ENCODE measurements at places on chromosomes 7 and 10. TPM values are rescaled to one million over a fixed set of nuclear protein-coding genes. Genes with fewer than 3 reads are reported as not detected.
A peak's percentile ranks its signal among the peaks of the same experiment; 100 is the strongest.

DNA sequence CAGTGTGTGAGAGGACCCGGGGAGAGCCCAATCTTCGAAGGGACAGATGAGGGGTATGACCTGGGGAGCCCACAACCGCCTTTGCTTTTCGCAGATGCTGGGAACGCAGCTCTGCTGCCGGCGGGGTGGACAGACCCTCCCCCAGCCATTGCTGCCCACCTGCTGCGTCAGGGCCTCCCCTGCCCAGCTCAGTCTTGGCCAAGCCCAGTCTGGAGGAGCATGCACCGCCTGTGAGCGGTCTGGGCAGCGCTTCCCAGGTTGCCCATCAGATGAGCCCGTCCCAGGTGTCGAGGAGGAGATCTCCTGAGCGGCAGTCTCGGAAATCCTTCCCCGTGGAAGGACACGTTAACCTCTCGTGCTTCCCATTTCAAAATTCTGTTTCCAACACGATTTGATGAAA is 17.3 kb upstream of the AP5Z1 start:
- peak; percentile 45 for DNase-seq

- DNase-seq: no peak
Measured at GRCh38 chr10:59649606-59650346, 59.9 kb downstream of the SLC16A9 start.

- no peak for DNase-seq
Measured at GRCh38 chr10:14173706-14174594, 156.8 kb downstream of the FRMD4A start.

Gene CYP2C19
- not detected for total RNA-seq

Gene TRPV6
- not detected for total RNA-seq

DNA sequence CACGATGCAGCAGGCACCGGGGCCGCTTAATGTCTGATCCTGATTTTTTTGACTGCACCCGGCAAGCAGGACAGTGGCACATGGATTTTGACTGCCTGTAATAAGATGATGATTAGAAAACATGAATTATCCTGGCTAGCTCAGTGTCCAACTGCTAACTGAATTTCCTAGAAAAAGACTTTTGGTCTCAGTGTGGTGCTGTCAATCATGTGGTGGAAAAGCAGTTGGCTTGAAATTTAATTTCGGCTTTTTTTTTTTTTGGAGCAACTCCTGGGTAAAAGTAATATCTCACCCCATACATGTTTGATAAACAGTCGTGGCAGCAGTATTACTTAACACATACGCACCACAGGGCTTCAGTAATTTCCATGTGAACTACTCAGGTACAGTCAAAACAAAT is 227.7 kb downstream of the FANK1 start:
- DNase-seq: no peak

- DNase-seq: no peak
Measured at GRCh38 chr10:36801660-36802059, 323.7 kb upstream of the ANKRD30A start.

Gene CCDC172
- total RNA-seq: not detected

Gene NUTM2D
- 5.6 TPM for total RNA-seq

GRCh38 chr7:151845412-151846205 is 31.3 kb downstream of the PRKAG2 start:
- DNase-seq: peak; percentile 20

- no peak for DNase-seq
Measured at GRCh38 chr7:117218700-117219099, 104.2 kb downstream of the WNT2 start.

Gene CALD1
- 214 TPM for total RNA-seq

GRCh38 chr10:75407224-75407712 is 5.7 kb upstream of the ZNF503 start:
- DNase-seq: peak; percentile 59

DNA sequence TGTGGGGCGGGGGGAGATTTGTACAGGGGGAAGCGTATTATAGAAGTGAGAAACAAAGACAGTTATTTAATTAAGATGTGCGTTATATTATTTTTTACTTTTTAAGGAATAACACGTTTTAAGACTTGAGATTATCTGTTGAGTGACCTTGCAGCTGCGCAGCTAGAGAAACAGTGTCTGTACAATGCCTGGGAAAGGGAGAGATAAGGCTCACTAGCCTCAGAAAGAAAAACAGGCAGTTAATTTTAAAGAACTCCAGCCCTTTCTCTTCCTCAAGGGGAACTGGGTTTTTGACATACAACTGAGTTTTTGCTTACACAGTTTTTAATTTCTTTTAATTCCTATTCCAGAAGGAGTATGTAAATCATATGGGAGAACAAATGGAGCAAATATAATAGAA is 50.7 kb downstream of the LMBR1 start:
- no peak for DNase-seq

DNA sequence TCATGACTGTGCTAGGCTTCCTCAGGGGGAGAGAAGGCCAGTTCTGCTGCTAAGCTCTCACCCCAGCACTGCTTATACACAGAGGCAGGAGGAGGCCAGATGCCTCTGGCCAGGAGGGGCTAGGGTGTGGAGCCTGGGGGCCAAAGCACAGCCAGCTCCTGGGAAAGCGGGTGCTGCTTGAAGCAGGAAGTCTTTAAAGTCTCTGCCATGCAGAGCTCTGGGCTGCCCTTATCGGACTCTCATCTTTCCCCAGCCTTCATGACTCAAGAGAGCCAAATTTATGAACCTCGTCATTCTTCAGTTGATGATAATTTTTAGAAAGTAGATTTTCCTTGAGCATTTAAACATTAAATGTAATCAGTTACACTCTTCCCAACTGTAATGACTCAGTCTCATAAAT is 11.2 kb upstream of the TSPAN14 start:
- DNase-seq: no peak

Gene TMEM273
- 21.2 TPM for total RNA-seq

DNA sequence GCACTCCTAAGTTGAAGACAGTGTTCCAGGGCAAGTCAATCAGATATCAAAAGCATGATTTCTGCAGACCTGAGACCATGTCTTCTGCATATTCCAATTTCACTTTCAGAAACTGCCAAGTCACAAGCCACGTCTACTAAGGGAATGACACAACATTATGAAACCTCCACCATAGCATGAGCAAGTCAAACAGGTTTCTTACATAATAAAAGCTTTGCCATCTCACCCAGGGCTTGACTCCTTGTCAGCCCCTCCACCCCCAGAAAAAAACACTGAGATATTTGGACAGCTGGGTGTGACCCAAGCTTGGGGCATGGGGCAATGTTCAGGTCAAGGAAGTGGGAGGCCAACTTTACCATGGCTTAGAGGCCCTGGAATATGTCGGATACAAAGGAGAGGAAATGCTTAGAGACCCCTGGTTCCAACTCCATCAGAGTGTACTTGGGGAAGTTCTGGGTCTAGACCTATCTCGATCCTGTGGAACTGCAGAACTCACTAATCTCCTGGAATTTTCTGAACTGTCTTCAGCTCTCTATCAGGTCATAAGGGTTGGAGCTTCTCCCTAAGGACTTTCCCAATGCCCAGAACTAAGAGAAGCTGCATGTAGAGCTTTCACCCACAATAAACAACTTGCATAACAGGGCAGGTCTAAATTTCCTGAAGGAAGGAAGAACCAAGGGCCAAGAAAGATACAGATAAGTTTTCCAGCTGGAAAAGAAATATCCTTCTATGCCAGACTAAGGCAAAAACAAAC is 80.6 kb upstream of the NAMPT start:
- no peak for DNase-seq

- no peak for DNase-seq
Measured at GRCh38 chr10:32156031-32156495, 99.8 kb upstream of the KIF5B start.

GRCh38 chr7:18020138-18020715 is 7.4 kb downstream of the PRPS1L1 start:
- no peak for DNase-seq

DNA sequence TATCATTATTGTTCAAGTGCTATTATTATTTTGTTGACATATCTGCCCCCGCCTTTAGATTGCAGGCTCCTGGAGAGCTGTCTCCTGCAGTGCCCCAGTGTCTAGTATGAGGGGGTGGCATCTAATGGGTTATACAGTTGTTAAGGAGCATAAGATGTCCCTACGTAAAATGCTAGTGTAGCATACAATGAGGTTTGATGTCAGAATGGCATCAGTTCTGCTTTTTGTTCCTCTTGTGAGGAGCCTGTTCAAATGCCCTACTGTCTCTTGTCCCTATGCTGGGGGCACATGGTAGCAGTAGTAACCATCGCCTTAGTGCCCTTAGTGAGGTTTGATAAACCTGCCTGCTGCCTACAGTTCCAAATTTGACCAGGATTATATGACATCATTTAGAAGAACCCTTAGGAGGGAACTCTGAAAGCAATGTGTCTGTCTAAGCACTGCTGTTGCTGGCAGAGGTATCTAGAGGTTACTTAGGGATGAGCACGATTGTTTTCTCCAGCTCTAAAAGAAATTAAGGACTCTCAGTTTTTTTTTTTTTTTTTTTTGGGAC is 9.7 kb downstream of the CREM start:
- no peak for DNase-seq

DNA sequence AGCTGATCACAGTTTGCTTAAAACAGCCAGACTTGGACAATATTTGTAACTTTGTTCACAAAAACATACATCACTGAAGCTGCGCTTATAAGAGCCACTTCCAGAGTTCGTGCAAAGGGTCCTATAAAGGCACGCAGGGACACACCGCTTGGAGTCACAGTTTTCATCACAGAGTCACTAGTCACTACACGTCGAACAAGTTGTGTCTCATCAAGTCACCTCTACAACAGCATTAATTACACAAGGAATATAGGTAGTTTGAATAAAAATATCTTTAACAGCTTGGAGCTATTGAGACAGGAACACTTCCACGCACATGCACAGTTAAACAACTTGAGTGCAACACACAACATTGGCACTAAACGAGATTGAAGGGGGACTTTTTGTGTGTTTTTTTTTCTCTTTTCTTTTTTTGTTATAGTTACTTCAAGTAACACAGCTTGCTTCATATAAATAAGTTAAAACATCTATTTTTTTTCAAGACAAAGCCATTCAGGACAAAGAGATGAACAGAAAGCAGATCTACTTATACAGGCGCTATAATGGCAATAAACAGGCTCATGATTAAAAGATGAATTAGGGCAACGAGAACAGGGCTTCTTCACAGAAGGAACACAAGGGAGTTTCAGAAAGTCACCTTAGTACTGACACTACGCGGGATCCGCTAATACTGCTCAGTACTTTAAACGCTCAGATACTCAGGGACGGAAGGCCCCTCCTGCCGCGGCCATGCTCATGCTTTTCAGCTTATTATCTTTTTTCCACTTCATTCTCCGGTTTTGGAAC is 2.2 kb downstream of the HOXA5 start:
- DNase-seq: no peak

Gene MLLT10
- 26.6 TPM for total RNA-seq

DNA sequence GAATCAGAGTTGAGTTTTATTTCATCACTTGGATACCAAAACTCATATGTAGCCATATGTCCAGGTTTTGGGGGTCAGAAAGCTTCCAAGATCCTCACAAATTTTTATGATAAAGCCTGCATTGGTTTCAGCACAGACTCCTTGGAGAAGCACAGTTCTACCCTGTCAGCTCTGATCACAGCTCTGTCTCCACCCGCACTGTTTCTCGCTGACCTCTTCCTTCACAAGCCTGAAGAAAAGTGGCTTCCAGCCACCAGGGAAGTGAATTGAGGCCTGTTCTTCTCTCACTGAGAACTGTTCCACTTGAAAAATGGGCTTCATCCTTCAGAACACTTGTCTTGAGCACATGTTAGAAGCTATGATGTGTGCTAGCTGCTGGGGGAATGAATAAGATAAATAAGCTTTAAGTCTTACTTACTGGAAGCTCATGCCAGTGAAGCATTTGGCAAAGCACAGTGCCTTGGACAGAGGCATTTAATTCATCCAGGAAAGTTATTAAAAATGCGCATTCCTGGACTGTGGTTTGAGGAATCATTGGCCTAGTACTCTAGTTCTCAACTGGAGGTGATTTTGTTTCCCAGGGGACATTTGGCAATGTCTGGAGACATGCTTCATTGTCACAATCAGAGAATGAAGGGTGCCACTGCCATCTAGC is 133.6 kb downstream of the BMPER start:
- DNase-seq: no peak

Gene GJD4
- total RNA-seq: not detected

Gene DPP6
- total RNA-seq: 0.11 TPM

Gene HOXA4
- 2.2 TPM for total RNA-seq

GRCh38 chr7:110841840-110842545 is 248.9 kb upstream of the LRRN3 start:
- no peak for DNase-seq

Gene LDB3
- total RNA-seq: 738 TPM

Gene UCMA
- not detected for total RNA-seq

Gene ZNF853
- 12.4 TPM for total RNA-seq

DNA sequence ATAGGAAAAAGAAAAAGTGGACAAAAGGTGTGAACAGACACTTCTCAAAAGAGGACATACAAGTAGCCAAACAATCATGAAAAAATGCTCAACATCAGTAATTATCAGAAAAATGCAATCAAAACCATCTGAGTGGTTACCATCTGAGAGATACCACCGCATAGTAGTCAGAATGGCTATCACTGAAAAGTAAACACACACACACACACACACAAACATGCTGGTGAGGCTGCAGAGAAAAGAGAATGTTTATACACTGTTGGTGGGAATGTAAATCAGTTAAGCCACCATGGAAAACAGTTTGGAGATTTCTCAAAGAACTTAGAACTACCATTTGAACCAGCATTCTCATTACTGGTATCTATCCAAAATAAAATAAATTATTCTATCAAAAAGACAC is 145.7 kb downstream of the CYP26A1 start:
- no peak for DNase-seq
